ENCODE measurements at places on chromosomes 7 and 10.

DNA sequence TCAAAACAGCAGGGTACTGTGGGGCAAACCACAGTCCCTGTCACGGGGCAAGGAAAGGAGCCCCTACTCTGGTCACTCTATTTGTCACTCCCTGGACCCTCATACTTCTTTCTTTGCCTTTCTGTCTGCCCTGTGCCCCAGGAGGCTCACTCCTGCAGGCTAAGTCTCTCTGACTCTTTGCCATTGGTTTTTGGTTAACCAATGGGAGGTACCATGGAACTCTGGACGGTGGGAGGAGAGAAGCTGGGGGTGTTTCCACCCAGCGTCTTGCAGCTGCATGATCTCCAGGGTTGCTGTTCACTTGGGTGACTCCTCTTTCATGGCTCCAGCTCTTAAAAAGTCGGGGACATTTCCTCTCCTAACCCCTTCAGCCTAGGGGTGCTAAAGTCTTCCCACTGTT is 15.4 kb upstream of the EIF5AL1 start:
- no peak for DNase-seq

GRCh38 chr7:143884241-143884968 is 17.6 kb downstream of the TCAF1 start:
- DNase-seq: no peak

DNA sequence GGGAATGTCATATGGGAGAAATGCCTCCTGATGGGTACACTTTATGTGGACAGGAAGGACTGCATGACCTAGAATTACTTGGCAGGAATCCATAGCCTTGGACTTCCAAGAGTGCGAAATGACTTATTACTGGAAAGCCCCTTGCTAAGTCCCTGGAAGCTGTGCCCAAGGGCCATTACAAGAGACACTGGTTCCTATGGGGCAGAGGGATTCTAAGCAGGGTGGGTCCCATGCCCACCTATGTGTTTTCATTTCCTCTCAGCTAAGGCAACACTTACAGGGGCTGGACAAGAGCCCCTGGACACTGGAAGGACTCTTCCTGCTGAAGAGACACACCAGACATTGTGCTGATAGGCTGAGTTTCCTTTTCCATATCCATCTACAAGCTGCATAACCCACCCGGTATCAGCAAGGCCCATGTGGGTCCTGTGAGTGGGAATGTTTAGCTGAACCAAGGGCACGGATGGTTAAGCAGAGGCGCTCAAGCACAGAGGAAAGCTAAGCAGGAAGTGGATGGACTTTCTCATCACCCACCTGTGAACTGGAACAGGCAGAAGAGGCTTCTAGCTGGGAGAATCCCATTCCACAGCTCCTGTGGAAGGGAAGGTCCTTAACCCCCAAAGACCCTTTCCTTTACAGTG is 56.2 kb downstream of the XPNPEP1 start:
- DNase-seq: no peak

DNA sequence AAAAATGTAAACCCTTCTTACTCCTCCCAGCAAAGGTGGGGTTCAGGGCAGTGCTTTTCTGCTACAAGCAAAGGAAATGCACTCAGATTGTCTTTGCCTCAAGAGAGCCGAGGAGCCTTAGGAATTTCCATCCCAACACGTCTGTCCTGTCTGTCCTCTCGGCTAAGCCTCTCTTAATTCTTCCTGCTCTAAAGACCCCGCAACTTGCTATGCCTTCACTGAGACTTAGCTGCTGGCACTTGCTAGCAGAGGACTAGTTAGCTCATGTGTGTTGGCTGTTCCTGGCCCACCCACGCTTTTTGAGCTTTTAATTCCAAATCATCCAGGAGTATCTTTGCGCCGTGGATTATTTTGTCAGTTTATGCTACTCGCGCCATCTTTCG is 481 bp upstream of the NPM3 start:
- no peak for DNase-seq

DNA sequence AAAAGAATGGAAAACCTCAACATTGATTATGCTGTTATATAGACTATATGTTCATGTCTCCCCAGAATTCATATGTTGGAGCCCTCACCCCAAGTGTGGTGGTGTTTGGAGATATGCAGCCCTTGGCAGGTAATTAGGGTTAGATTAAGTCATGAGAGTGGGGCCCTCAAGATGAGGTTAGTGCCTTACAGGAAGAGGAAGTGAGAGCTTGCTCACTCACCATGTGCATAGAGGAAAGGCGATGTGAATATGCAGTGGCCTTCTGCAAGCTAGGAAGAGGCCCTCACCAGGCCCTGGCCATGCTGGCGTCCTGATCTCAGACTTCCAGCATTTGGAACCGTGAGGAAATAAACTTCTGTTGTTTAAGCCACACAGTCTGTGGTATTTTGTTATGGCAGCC is 14.8 kb downstream of the ZNF33A start:
- DNase-seq: no peak

DNA sequence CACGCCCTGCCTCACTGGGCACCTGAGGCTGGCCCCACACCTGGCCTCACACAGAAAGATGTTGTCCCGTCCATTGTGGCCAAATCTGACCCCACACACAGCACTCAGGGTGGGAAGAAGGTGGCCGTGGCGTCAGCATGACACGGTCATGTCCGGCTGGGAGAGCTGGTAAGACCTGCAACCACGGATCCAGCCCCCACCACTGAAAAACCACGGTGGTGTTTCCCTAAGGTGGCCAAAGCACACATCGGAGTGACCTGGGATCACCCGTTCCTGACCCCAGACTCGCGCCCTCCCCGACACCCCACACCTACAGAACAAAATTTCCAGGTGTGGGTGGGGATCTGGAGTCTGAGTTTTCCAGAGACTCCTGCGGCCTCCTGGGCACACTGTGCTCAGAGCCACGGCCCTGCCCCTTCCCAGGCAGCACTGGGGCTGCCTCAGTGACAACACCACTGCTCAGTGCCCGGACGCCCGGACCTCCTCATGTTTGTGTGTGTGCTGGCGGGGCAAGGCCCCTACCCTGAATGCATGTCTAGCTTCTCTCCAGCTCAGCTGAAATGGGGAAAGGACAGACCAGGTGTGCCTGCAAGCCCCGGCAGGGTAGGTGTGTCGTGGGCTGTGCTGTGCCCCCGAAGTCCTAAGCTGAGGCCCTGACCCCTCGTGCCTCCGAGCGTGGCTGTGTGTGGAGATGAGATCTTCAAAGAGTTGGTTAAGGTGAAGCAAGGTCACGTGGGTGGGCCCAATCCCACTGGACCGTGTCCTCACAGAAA is 36.1 kb downstream of the STK32C start:
- no peak for DNase-seq

GRCh38 chr7:50564640-50565558 is at the start of gene DDC:
DDC (minus strand) TSS chr7:50565405; CDS start chr7:50544085, 21,320 bp downstream.
- no peak for DNase-seq

GRCh38 chr7:30091491-30091912 is 43.3 kb upstream of the MTURN start:
- peak; percentile 85 for DNase-seq

DNA sequence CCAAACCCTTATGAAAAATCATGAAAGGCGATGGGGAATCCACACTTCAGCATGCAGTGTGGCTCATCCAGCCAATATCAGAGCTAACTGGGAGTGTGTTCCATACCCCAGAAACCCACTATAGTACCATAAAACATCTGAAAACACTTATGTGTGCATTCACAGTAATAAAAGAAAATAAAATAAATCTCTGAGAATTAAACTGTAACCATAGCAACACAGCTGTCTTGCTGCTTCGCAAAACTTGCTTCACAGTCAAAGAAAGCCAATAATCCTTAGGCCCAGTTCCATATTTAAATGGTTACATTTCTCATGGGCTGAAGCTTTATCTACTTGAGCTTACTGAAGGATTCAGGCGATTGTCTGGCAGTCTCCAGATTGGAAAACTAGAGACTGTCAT is 19.9 kb upstream of the POLR1F start:
- no peak for DNase-seq

DNA sequence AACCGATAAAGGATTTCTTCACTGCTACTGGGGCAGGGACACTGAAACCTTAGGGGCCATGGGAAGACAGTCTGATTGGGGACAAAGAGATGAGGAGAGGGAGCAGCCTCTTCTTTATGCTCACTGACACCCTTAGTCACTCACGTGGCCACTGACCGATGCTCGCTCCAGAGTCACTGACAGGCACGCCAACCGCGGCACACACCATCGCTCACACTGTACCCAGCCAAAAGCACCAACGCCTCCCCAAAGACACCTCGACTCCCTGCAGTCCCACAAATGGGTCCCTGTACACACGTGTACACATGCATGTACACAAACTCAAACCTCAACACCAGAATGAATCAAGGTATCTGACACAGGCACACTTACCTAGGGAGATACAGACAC is 35.3 kb upstream of the SLF2 start:
- DNase-seq: no peak

- no peak for DNase-seq
Observed at GRCh38 chr10:9137368-9137767, 1082.9 kb downstream of the GATA3 start.

- no peak for DNase-seq
Observed at GRCh38 chr10:121027371-121027770, 176.2 kb downstream of the WDR11 start.

DNA sequence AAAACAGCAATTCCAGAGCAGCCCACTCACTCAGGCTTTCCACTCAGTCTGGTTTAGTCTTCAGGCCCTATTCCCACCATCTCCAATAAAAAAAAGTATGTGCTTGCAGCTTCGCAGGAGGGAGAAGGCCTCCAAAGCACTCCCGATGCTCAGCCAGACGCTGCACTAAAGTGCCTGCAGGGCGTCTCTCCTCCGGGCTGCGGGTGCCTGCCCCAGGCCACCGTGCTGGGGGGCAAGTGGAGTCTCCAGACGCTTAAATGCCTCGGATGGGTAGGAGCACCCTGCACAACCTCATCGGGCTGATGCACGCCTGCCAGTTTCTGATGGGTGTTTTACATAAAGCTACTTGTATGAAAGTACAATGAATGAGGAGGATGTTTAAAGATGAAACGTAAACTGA is 31.3 kb upstream of the NCAPG2 start:
- DNase-seq: no peak

DNA sequence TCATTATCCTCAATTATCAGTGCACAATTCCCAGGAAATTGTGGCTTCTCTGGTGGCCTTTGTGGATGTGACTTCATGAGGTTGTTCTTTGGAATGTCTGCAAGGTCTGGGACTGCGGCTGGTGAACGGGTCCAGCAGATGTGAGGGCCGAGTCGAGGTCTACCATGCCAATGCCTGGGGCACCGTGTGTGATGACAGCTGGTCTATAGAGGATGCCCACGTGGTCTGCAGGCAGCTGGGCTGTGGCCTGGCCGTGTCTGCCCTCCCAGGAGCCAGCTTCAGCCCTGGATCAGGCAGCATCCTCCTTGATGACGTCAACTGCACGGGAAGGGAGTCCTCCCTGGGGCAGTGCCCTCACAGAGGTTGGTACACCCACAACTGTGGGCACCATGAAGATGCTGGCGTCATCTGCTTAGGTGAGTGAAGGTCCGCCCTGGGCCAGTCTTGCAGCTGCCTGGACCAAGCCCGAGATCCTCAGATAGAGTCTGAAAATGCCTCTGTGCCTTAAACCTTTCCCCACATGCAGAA is 46.9 kb downstream of the CUZD1 start:
- DNase-seq: no peak

DNA sequence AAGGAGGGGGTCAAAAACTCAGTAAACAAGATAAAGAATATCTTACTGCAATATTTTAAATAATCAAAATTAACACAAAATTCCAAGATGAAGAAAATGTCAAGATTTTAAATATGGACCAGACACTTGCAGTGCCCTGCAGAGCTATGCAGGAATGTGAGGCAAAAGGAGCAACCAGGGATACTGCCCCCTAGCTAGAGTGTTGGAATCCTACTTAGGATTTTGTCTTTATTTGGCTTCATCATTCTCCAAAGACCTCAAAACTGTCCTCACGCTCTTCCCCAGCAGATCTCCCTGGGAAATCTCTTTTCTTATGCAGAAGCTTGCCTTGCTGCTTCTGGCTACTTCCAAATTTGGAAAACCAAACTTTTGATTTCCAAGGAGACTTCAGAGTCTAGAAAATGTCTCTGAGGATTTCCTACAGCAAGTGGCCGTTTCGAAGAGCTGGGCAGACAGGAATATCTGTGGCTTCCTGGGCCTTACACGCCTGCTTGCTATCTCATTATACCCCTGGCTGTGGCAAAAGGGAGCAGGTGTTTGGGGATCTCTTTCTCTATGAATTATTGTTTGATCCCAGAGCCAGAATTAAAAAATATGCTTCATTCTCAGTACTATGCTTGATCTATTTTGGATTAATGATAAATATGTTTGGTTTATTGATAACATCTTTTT is 232.2 kb upstream of the BMPER start:
- DNase-seq: no peak

- DNase-seq: no peak
Observed at GRCh38 chr10:98353170-98353569, 61.8 kb downstream of the PYROXD2 start.

GRCh38 chr7:47488969-47489342 is 93.0 kb downstream of the TNS3 start:
- no peak for DNase-seq

GRCh38 chr7:30221764-30222163 is 62.6 kb upstream of the ZNRF2 start:
- DNase-seq: no peak

DNA sequence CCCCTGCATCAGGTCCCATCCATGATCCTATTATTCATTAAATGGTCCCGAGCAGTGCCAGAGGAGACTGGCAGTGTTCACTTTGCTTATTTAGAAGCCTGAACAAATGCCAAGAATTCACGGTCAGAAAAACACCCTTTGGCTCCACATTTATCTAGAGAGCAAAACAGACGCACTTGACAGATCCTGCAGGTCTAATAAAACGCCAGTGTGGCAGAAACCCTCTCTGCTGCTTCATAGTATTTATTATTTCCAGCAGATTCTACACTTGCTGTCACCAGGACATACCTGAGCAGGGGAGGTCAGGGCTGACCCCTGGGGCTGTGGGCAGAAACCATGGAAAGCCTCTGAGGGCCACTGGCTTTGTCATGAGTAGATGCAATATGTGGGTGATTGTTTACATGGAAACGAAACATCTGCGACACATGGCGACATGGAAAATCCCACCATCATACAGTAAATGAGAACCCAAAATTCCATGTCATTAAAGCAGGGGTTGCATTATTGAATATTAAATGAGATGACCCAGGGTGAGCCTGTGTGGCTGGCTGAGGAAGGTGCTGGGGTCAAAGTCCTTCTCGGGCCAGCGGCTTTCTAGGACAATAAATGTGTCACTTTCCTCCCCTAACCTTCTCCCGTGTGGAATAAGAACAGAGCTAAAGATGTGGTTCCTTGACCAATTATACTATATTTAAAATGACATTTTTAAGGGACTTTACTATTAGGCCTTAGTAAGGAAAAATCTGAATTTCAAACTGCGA is 205.9 kb upstream of the SVIL start:
- DNase-seq: no peak

Measured in AG08395 (cell line).